ENCODE measurements at places on chromosomes 11 and 22.

DNA sequence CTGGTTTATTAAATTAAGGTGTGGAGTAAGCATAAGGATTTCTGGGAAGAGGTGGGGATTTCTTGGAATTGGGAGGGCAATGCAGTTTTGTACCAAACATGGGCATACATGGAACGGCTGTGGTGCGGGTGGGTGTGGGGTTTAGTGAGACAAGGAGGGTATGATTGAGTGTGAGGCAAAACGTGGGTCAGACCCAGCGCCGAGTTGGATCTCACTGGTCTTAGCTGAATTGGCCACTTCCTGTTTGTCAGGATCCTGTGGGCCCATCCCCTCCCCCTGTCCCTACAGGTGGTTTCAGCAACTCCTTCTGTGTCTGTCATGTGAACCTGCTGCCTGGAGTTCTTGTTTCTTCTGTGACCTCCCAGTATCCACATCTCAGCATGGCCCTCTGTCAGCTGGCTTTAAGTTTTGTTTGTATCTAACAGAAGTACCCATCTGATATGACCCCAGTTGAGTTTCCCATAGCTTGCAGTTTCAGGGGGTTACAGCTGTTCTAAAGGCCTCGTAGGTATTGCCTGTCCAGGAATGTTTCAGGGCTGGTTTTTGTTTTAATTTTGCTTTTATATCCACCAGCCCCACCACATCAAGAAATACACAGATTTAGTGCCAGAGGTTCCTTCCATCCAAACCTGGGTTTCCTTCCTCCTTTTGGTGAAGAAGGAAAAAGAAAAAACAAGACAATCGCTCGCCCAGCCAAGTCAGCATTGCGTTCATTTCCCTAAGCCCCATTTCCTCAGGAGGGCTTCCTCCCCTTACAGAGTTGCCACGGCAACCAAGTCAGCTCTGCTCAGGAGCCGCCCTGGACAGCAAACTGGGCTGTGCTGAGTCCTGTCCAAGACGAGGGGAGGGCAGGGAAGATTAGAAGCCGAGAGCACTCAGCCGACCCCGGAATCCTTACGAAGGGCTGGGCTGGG lies 6.0 kb downstream of the APOL1 start:
- DNase-seq: no peak

GRCh38 chr11:120798854-120799253 lies 225.0 kb upstream of the TBCEL start:
- DNase-seq: no peak

- no peak for DNase-seq
Observed at GRCh38 chr22:28341001-28341400, 338.6 kb downstream of the TTC28 start.

GRCh38 chr22:31488988-31489617 lies 539 bp downstream of the EIF4ENIF1 start:
- DNase-seq: no peak

Measured in epithelial cell of proximal tubule (primary cell).